Bronchial epithelial cell (primary cell): ENCODE measurements at places on chromosomes 16 and 17. TPM values are rescaled to one million over a fixed set of nuclear protein-coding genes. Genes with fewer than 3 reads are reported as not detected.

DNA sequence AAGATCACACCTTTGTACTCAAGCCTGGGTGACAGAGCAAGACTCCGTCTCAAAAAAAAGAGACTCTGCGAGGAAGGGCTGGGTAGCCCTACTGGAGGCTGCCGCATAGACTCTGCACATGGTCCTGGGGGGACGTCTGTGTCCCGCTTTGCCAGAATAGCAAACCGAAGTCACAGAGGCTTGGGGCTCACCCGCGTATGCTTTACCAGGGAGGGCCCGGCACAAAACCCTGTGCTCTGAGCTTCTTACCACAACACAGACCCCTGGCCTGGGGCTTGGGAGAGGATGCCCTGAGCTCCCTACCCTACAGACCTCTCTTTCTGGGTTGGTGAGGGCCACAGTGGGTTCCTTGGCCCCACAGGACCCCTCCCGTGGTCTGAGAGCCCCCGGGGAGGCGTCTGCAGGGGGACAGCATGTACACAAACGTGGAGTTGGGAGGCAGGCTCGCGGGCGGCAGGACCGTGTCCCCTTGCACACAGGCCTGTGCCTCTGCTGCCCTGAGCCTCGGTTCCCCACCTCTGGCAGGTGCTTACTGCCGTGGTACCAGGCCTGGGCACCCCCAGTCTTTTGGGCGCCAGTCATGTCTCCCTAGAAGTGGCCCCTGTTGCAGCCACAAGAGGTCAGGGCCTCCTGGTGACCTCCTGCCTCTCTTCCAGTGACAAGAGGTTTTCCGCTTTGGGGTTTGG is 13.8 kb downstream of the CPNE7 start:
- DNase-seq = no peak

DNA sequence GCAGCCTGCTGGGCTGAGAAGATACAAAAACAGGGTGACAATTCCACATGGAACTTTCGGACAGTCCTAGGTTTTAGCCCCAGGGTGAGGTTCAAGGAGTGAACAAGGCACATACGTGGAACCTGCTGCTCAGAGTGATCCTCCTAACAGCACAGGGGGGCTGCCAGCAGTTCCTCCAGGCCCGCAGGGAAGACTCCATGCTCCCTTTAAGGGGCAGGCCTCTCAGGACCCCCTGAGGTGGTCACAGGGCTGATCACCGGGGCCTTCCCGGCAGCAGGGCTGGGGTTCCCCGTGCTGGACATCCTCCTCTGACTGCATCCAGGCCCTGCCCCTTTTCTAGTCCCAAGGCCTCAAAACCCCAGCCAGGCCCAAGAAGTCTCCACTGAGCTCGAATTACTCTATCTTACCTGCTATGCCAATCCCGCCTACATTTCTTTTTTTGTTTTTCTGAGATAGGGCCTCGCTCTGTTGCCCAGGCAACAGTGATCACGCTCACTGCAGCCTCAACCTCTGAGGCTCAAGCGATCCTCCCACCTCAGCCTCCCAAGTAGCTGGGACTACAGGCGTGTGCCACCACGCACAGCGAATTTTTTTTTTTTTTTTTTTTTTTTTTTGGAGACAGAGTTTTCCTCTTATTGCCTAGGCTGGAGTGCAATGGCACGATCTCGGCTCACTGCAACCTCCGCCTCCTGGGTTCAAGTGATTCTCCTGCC is 10.4 kb downstream of the CANT1 start:
- no peak for DNase-seq

DNA sequence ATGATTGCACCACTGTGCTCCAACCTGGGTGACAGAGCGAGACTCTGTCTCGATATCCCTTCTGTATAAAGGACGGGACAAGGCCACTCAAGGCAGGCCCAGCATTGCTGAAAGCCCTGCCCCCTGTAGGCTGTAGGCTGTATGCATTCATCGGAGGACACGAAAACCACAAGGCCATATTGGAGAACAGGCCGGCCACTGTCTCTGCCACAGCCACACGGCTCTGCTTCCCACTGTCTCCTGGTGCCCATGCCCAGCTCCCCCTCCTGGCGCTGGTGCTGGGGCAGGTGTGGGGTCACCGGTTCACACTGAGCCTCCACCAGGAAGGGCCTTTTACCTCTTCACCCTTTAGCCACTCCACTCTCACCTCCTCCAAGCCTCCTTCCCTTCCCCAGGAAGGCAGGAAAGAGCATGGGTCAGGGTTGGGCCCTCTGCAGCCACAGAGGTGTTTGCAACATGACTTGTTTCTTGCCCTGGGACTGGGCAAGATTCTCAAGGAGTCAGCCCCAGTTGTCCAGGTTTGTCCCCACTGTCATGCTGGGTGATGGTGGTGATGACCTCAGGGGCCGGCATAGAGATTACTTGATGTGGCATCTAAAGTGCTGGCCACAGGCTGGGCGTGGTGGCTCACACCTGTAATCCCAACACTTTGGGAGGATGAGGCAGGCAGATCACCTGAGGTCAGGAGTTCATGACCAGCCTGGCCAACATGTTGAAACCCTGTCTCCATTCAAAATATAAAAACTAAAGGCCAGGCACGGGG is 5.3 kb upstream of the NTN3 start:
- no peak for DNase-seq

DNA sequence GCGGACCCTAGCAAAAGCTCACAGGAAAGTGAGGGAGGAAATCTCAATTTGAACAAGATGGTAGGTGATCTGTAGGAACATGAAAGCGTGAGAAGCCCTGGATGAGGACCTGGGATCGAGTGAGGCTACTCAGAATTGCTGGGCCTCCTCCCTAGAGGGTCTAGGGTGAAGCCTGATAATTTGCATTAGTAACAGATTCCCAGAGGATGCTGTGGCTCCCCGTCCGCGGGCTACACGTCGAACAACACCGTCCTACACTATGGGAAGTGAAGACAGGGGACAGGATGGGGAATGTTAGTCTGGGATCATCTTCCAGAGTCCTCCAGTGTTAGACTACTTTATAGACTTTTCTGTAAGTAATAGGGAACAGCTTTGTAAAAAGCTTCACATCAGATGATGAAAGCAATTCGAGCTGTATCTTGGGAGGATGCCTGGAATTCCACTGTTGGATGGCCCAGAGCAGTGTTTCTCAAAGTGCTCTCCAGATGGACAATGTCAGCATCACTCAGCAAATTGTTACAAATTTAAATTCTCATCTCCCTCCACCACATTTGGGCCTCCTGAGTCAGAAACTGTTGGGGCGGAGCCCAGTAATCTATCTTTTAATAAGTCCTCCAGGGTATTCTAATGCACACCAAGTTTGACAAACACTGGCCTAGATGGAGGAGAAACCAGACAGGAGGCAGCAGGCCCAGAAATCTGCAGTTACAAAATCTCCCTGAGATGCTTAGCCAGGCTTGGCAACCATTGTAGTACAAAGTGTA is 6.5 kb downstream of the FNDC8 start:
- DNase-seq = no peak

CCL17 gene
- total RNA-seq = not detected in 2 replicates

RPL26 gene
- total RNA-seq = 6,352 and 10,136 TPM in 2 replicates

DNA sequence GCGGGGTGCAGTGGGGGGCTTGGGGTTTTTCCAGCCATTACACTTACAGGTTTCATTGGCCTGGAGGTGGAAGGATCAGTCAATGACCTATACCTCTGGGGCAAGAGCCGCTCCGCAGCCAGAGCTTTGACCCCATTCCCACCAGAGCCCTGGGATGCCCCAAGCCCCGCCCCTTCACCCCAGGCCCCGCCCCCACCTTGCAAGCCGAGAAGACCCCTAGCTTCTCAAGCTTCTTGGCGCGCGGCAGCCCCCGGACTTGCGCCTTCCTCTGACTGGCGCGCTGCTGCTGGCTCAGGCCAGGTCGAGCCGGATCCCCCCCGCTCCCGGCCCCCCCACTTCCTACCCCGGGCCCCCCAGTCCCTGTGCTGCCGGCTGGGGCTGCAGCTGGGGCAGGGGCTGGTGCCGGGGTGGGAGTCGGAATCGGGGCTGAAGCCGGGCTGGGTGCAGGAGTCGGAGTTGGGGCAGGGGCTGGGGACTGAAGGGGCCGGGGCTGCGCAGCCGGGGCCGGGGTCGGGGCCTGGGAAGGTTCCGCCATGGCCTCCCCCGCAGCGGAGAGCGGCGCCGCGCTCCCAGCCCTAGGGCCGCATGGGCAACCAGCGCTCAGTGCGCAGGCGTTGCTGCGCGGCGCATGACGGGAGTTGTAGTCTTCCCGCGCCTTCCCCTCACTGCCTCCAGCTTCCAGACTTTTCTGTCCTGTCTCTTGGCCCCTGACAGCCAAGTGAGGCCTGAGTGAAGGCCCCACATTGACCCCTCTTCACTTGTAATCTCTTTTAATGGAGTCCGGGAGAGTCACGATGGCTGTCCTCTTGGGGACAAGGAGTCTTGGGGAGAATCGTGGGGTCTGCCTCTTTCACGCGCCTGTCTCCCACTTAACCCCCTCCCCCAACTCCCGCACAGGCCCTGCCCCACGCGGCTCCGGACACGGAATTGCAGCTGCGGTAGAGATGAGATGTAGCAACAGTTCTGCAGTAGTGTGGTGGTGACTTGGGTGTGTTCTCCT is at the start of gene KAT2A:
KAT2A (minus strand) TSS at position 598 of the 1,000 bp plus-strand sequence; CDS start at position 535, 63 bp downstream.
- DNase-seq = peak; percentile 69

DNA sequence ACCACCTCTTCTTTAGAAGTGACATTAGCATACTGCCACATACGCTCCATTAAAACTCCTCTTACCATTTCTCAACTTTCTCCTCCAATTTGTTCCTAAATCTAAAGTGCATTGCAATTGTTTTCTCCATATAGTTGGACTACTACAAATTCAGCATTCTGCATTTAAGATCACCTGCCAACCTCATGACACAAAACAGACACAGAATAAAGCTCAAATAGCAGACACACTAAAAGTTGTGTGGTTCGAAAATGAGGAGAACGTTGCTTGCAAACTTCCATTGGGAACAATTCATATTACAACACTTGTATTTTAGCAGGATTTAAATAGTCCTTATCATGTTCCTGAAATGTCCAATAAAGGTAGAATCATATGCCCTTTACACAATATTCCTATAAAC is 14.5 kb downstream of the ARHGAP17 start:
- no peak for DNase-seq

KIF2B gene
- total RNA-seq = not detected in 2 replicates

DNA sequence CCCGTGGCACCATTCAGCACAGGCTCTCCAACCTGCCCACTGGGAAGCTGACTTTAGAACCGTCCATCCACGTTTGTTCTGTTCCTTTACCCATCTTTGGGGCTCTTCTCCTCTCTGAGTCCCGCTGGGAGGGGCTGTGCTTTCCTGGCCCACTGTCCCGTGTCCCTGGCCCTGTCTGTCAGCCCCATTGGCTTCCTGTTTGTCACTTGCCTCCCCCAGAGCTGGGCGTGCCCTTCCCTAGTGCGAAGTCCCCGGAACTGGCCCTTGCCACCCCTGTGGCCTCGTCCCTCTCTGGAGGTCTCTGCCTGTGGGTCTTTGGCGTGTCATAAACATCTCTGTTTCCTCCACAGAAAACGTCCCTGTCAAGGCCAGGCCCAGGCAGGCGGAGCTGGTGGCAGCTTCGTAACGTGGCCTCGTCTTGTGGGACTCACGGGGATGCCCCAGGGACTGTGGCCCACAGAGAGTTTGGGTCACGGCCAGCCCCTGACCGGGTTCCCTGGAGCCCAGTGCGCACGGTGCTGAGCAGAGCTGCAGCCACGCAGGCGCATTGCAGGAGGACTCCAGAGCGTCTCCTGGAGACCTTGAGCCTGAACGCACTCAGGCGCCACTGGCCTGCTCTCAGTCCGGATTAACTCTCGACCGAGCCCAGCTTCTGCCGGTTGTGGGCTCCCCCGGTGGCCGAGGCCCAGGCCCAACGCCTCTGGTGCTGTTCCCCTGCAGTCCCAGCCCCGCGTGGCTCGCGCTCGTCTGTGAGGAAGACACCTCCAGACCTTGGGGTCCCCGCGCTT is 7.3 kb downstream of the CHMP6 start:
- DNase-seq = no peak

DNA sequence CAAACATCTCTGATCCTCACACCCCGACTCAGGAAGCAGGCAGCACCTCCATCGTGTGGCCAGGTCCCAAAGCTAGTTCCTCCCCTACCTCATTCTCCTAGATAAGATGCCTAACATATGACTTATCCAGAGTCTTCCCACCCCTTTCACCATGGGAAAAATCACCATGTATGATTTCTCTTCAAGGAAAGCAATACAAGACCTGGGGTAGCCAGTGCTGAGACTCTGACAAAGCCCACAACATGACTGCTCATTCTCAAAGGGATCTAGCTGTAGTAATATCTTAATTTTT is 45.1 kb downstream of the CMTM4 start:
- DNase-seq = no peak

ADAD2 gene
- not detected in 2 replicates for total RNA-seq

GRCh38 chr17:12620200-12620720 is 45.4 kb upstream of the MYOCD start:
- DNase-seq = peak; percentile 39

DNAH2 gene
- under 0.01 and 0.26 TPM in 2 replicates for total RNA-seq

NT5M gene
- 0.79 and 1.0 TPM in 2 replicates for total RNA-seq

SRSF1 gene
- 239 and 392 TPM in 2 replicates for total RNA-seq

CCL4 gene
- not detected in 2 replicates for total RNA-seq

MPP3 gene
- 7.2 and 9.7 TPM in 2 replicates for total RNA-seq

GRCh38 chr17:61160789-61161445 is 238.7 kb upstream of the TBX2 start:
- no peak for DNase-seq

CHAD gene
- not detected in 2 replicates for total RNA-seq

DNA sequence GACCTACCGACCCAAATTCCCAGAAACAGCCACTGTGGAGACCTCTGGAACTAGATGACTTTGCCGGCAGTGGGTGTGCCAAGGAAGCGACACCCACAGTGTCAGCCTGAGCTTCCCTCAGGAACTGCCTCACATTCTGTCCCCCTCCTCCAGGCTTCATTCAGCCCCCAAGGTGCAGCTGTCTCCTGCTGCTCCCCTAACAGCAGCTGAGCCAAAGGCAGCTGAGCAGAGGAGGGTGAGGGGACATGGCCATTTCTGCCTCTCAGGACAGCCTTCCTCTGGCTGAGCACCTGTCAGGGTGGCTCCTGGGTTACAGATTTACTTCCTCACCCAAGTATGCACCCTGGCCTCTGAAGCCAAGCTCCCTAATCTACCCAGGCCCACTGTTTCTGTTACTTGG is 22.1 kb upstream of the MTMR4 start:
- DNase-seq = no peak

DNA sequence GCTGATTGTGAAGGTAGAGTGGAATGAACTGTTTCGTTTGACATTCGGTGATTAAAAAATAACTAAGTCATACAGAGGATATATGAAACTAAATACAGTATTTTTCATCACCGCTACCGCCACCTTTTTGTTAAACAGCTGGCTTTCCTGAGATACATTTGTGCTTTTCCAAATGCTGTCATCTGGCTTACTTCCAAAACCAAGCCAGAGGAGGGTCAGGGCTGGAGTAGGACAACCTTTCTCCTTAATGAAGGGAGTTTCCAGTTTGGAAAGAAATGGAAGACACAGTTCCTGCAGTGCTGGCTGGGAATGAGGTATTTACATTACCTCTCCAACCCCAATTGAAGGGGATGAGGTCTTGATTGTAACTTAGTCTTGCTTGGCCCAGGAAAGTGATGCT is 3.2 kb downstream of the TNRC6C start:
- DNase-seq = no peak

PITPNM3 gene
- 25.0 and 42.9 TPM in 2 replicates for total RNA-seq

GRCh38 chr17:17034496-17035075 is 7.7 kb upstream of the MPRIP start:
- no peak for DNase-seq

- DNase-seq = no peak
Measured at GRCh38 chr17:72165192-72165866, 44.5 kb downstream of the SOX9 start.

OR3A2 gene
- not detected in 2 replicates for total RNA-seq

- no peak for DNase-seq
Measured at GRCh38 chr17:27947005-27947406, 53.8 kb upstream of the LYRM9 start.

AANAT gene
- not detected in 2 replicates for total RNA-seq
